ENCODE measurements at places on chromosomes 12 and 14. TPM values are rescaled to one million over a fixed set of nuclear protein-coding genes. Genes with fewer than 3 reads are reported as not detected.

UBE2N gene
- 139 TPM for total RNA-seq

TAS2R7 gene
- total RNA-seq, result 0.94 TPM

LAG3 gene
- total RNA-seq, result not detected

GNS gene
- 41.3 TPM for total RNA-seq

C1R gene
- 1.6 TPM for total RNA-seq

B4GALNT1 gene
- 103 TPM for total RNA-seq

NGB gene
- 4.7 TPM for total RNA-seq

NUP107 gene
- total RNA-seq, result 88.6 TPM

DCAF5 gene
- 49.5 TPM for total RNA-seq

RASAL1 gene
- 2.8 TPM for total RNA-seq

AQP5 gene
- 0.63 TPM for total RNA-seq

ALKBH1 gene
- 14.1 TPM for total RNA-seq

AGAP2 gene
- total RNA-seq, result 40.7 TPM

SSPN gene
- total RNA-seq, result 2.2 TPM

IFI27 gene
- 8.8 TPM for total RNA-seq

ESR2 gene
- total RNA-seq, result 1.9 TPM

IFI27L1 gene
- total RNA-seq, result 5.3 TPM

RNASE9 gene
- not detected for total RNA-seq

AHNAK2 gene
- 31.6 TPM for total RNA-seq

SLC39A5 gene
- total RNA-seq, result not detected

B3GNT4 gene
- 18.2 TPM for total RNA-seq

CIROP gene
- not detected for total RNA-seq

SLC6A15 gene
- 76.1 TPM for total RNA-seq

COX8C gene
- not detected for total RNA-seq

RNF212B gene
- total RNA-seq, result not detected

SPIC gene
- not detected for total RNA-seq

LRRC74A gene
- total RNA-seq, result not detected

ENDOU gene
- not detected for total RNA-seq

CAND1 gene
- total RNA-seq, result 337 TPM

TAS2R46 gene
- 14.4 TPM for total RNA-seq

TAS2R14 gene
- 30.4 TPM for total RNA-seq
